Frontal cortex (tissue), 4 donors: ENCODE measurements at places on chromosomes 7 and 10. TPM values are rescaled to one million over a fixed set of nuclear protein-coding genes. Genes with fewer than 3 reads are reported as not detected.

- DNase-seq, result no peak
Measured at GRCh38 chr10:120944586-120945125, 93.5 kb downstream of the WDR11 start.

DNA sequence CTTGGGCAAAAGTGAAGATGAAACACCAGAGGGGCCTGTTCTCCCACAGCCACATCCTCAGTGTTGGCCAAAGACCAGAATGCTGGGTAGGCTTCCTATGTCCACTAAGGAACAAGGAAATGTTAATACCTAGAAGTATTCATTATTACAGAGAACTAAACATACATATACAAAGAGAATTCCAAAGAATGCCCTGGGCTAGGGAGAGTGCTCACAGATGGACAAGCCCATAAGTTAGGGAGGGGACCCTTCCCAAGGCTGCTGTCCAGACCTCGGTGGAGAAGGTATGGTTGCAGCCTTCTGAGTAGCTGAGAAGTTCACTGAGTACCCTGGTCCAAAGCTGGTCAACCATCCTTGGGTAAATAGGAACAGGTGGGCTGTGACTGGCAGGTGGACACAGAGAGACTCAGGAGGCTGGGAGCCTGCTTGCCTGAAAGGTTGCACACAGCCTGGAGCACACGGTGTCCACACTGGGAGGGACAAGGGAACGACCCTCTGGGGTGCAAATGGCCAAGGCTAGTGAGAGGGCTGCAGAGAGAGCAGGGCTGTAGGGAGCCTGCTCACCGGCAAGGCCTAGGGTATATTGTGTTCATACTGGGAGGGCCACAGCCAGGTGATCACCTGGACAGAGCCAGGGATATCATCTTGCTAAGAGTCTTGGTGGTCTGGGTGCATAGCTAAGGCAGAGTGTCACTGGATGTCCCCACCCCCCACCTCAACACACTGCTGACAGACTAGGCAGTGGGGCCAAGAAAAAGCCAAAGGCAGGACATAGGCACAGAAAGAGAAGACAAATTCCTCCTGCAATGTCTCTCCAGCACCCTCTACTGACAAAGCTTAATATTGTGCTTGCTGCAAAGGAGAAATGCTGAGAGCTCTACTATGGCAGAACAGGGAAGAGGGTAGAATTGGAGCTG is 40.3 kb downstream of the CPVL start:
- DNase-seq, result no peak

- no peak for DNase-seq
Measured at GRCh38 chr10:4672201-4672600, 153.8 kb upstream of the AKR1E2 start.

DNA sequence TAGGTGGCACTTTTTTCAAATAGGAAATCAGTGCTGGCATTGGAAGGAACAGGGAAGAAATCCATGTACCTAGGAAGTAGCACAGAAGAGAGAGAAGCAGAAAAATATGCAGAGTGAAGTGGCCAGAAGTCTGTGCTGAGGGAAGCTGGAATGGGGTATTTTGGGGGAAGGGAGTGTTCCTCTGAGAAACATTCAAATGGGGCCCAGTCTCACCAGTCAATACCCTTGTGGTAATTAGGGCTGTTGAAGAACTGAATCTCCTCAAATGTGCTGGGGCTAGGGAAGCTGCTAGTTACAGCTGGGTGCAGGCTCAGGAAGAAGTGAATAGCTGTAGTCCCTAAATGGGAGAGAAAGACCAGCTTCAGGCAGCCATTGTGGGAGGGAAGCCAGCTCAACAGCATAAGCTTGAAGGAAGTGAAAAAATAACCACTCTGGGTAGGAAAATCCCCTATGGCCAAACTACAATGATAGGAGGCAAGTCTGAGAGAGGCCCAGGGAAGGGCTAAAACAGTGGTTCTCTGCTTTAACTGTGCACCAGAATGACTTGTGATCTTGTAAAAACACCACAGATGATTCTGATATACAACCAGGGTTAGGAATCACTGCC is 7.6 kb downstream of the NDST2 start:
- no peak for DNase-seq

TRPV5 gene
- not detected for total RNA-seq

GRCh38 chr10:78504181-78504580 is 470.5 kb downstream of the RPS24 start:
- no peak for DNase-seq

- no peak for DNase-seq
Measured at GRCh38 chr7:38704751-38705150, 73.6 kb upstream of the AMPH start.

PRSS37 gene
- total RNA-seq, result not detected
